ENCODE measurements at places on chromosomes 3 and 15. TPM values are rescaled to one million over a fixed set of nuclear protein-coding genes. Genes with fewer than 3 reads are reported as not detected.

- DNase-seq, result no peak
Measured at GRCh38 chr3:53830944-53831343, 15.3 kb downstream of the CHDH start.

DNA sequence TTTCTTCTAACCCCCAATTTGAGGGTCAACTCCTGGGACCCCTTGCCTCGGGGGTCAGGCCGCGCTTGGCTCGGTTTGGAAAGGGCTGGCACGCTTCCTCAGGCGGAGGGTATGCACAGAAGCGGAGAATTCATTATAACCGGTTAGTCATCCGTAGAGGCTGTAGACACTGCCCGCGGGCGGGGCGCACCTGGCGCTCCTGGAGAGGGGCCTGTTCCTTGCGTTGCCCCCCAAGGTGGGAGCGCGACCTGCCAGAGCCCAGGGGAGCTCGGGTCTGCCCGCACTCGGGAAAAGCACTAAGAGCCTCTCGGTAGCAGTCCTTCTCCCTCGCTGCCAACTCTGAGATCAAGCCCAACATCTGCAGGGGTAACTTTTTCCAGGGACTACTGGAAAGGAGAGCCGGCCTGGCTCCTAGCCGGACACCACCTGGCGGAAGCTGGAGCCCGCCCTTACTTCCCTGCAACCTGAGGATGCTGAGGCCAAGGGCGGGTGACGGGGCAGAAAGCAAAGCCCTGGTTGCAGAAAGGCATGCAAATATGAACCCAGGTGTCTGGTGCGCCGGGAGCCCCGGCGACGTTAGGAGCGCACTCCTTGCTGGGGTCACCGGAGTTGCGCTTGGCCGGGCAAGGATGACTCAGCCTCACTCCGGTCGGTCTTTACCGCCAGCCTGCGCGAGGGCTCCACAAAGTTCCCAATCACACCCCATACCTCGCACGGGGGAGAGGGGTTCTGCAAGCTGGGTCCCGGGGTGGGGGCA, 1.5 kb upstream of the CACNA2D3 start:
- DNase-seq, result no peak

The GP5 gene
- not detected for total RNA-seq

- no peak for DNase-seq
Measured at GRCh38 chr15:73051391-73051806, 864 bp upstream of the NEO1 start.

DNA sequence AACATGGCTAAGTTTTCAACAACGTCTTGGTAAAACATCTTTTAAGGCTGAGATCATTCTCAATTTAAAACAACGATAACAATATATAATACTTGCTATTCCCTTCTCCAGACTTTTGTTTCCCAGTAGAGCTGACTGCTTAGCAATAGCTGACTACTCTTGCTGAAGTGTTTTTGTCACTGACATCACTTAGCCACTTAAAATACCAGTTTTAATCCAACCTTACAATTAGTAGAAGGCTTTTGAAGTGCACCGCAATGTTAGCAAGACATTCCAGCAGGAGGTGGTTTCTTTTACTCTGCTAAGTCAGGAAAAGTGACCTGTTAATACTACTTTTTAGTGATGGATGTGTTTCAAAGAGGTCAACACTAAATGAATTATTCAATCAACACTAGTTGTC, 28.7 kb upstream of the GBE1 start:
- DNase-seq, result no peak

Data from epithelial cell of proximal tubule (primary cell).